ENCODE measurements at places on chromosomes 7 and 10.

GRCh38 chr10:4132216-4132556 lies 347.2 kb upstream of the KLF6 start:
- no peak for DNase-seq

DNA sequence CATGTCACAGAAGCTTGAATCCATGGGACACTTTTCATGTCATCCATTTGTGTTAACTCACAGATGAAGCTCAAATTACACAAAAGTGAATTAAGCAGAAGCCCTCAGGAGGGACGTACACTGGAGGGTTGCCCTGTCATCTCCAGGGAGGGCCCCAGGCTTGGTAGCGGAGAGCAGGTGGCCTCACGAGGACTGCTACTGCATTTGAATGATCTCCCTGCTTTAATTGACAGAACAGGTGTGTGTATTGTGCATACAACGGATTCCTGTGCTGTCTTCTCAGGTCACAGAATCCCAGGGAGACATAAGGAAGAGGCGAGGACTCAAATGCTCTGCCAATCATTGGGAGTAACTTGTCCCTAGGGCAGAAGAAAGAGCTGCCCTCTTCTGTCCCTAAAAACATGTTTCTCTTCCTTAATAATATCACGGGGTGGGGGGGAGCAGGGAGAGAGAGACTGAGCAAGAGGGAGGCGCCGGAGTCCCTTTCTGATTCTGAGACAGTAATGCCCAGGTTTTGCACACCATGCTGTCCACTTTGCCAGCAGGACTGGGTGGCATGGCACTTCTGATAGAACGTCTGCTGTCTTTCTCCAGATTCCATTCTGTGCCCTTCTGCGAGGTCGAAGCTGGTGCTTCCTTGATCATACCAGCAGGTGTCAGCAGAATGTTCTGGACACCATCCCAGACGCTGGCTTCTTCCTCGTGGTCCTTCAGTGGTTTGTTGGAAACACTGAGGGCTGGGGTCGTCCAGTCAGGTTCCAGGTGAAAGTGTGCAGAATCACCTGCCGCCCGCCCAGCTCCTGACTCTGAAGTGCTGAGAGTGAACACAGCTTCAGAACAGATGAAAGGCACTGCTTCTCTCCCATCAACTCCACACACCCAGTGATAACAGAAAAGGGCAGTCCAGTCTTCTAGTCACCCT lies 26.2 kb upstream of the RASGEF1A start:
- no peak for DNase-seq

DNA sequence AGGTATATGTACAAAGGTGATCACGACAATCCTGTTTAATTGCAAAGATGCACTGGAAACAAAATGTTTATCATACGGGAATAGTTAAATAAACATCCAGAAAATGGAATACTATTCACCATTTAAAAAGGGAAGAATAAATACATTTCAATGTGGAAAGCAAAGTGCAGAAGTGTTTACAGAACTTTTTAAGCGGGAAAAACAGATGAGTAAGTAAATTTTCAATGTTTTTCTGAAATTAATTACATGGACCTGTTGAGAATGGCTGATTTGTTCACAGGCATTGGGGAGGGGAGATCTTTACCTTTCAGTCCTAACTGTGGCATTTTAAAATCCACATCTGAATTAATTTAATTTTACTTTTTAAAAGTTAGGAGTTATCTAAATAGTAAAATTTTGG lies 7.1 kb downstream of the MTPN start:
- DNase-seq, result no peak

DNA sequence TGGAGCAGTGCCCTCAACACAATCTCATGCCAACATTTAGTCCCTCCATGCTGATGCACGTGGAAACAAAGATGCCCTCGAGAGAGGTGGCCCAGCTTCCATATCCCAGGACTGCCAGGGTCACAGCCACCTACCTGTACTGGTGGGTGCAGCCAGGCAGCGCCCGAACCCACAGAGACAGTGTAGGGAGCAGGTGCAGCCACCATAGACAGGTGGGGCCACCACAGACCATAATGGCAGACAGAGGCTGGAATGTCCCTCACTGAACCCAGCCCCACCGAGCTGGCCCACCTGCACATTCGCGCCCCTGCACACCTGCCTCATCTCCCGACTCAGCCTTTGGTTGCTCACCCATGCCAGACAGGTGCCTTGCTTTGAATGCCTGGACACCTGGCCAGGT lies 18.3 kb upstream of the CPXM2 start:
- no peak for DNase-seq

GRCh38 chr7:7992506-7992905 lies 23.9 kb downstream of the GLCCI1 start:
- DNase-seq, result no peak

DNA sequence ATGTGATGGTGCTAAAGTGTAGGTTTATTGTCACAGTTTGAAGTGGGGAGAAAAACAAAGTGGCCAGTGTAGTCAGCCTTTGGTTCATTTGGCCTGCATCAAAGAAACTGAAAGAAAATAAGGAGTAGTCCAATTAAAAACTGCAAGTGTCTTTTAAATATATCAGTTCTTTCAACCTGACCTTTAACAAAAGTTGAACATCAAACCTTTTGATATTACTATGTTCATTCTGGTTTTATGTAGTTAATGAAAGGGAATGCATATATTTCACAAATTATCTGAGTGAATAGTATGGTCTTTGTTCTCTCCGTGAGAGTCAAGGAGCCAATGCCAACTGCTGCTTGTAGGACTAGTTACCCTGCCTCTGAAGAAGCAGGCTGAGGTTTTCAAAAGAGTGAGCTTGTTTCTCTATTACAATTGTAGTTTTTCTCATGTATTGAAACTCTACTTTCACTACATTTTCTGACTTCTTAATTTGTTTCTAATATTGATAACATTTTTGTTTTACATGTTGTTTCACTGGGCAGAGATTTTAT lies 1160.8 kb upstream of the LRRTM3 start:
- DNase-seq, result no peak
